Keratinocyte (primary cell): ENCODE measurements at places on chromosomes 4 and X.

DNA sequence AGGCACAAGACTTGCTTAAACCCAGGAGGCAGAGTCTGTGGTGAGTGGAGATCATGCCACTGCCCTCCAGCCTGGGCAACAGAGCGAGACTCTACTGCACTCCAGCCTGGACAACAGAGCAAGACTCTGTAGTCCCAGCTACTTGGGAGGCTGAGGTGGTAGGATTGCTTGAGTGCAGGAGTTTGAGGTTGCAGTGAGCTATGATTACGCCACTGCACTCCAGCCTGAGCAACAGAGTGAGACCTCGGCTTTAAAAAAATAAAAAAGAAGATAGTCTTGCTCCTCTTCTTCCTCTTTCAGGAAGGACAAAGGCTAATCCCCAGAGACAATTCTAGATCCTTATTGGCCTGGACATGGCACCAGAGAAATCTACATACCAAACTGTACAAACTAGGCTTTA, 5.7 kb upstream of the PPEF2 start:
- H3K27ac ChIP-seq = no peak overlapping the region
- H3K36me3 ChIP-seq = no peaks in the 10 kb centered on the region
- no peak overlapping the region for H3K4me3 ChIP-seq
- H3K4me1 ChIP-seq = no peaks in the 10 kb centered on the region
- no peak for DNase-seq

GRCh38 chr4:183360161-183360919, 38.1 kb upstream of the CLDN24 start:
- H3K4me3 ChIP-seq = no peak overlapping the region
- peaks cover 28% of the 10 kb centered on the region for H3K4me1 ChIP-seq
- H3K36me3 ChIP-seq = no peaks in the 10 kb centered on the region
- no peak for DNase-seq
- H3K27me3 ChIP-seq = no peaks in the 10 kb centered on the region

GRCh38 chrX:143964549-143964948, 80.7 kb downstream of the UBE2NL start:
- H3K27ac ChIP-seq = no peak overlapping the region
- no peak for DNase-seq
- no peaks in the 10 kb centered on the region for H3K27me3 ChIP-seq
- H3K36me3 ChIP-seq = no peaks in the 10 kb centered on the region

DNA sequence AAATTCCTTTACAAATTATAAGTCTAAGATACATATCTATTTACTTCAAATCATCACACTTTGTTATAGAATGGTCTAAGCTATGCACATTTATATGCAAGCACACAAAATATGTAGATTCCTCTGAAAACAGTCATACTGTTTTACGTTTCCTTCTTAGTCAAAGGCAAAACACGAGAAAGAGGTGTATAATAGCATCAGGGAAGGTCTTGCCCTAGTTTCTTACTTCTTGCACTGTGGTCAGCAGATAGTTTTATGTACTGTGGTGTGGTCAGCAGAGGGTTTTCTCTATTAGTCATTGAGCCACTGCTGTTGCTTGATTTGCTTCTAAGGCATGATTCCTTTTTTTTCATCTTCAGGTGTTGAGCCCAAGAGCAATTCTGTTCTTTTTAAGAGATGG, 117.7 kb downstream of the ADAM29 start:
- no peaks in the 10 kb centered on the region for H3K36me3 ChIP-seq
- no peaks in the 10 kb centered on the region for H3K4me1 ChIP-seq
- no peak overlapping the region for H3K27ac ChIP-seq
- DNase-seq = no peak
- H3K27me3 ChIP-seq = no peaks in the 10 kb centered on the region
- no peak overlapping the region for H3K4me3 ChIP-seq

DNA sequence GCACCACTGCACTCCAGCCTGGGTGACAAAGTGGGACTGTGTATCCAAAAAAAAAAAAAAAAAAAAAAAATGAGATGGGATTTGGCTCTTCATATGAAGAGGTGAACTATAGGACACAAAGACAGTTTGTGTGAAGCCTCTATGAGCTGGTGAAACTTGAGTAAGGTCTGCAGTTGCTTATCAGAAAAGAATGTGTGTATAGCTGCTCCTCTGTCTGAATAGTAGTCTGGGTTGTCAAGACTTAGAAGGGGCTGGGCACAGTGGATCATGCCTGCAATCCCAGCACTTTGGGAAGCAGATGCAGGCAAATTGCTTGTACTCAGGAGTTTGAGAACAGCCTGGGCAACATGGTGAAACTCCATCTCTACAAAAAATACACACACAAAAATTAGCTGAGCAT, 82.8 kb downstream of the ARSF start:
- H3K36me3 ChIP-seq = no peaks in the 10 kb centered on the region
- no peaks in the 10 kb centered on the region for H3K4me1 ChIP-seq
- no peak for DNase-seq
- H3K27me3 ChIP-seq = no peaks in the 10 kb centered on the region
- no peak overlapping the region for H3K4me3 ChIP-seq

DNA sequence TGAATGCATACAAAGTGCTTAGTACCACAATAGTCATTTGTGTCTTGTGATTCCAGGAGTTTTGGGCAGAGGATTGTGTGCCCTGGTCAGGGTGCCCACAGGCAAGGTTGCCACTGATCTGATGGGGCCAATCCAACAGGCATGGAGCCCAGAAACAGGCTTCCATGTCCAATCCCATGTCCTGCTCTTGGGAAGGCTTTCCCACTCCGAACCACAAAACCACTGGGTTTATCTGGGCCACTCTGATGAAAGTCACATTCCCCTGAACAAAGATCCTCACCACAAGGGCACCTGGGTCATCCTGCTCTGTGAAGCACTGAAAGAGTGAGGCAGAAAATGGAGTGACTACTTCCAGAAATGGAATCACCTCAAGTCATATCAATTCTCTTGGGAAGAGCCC, 96.9 kb downstream of the MAMLD1 start:
- no peaks in the 10 kb centered on the region for H3K36me3 ChIP-seq
- H3K4me3 ChIP-seq = no peak overlapping the region
- no peak for DNase-seq
- H3K27ac ChIP-seq = no peak overlapping the region
- no peaks in the 10 kb centered on the region for H3K27me3 ChIP-seq

- H3K4me3 ChIP-seq = no peak overlapping the region
- no peaks in the 10 kb centered on the region for H3K36me3 ChIP-seq
- H3K4me1 ChIP-seq = no peaks in the 10 kb centered on the region
- H3K27ac ChIP-seq = no peak overlapping the region
Observed at GRCh38 chr4:65021737-65022136, 612.5 kb upstream of the TECRL start.

GRCh38 chr4:185244763-185245162, 35.4 kb downstream of the SNX25 start:
- H3K27ac ChIP-seq = no peak overlapping the region
- no peaks in the 10 kb centered on the region for H3K36me3 ChIP-seq
- no peaks in the 10 kb centered on the region for H3K27me3 ChIP-seq

- H3K27me3 ChIP-seq = no peaks in the 10 kb centered on the region
- H3K4me3 ChIP-seq = no peak overlapping the region
- no peaks in the 10 kb centered on the region for H3K4me1 ChIP-seq
- H3K27ac ChIP-seq = no peak overlapping the region
Observed at GRCh38 chr4:137378821-137379220, 153.5 kb downstream of the PCDH18 start.

- no peak overlapping the region for H3K27ac ChIP-seq
- no peak overlapping the region for H3K4me3 ChIP-seq
- no peak for DNase-seq
- H3K4me1 ChIP-seq = no peaks in the 10 kb centered on the region
Observed at GRCh38 chrX:9997041-9997440, 29.9 kb downstream of the CLDN34 start.
